ENCODE measurements at places on chromosomes 12 and 14. TPM values are rescaled to one million over a fixed set of nuclear protein-coding genes. Genes with fewer than 3 reads are reported as not detected.

DNA sequence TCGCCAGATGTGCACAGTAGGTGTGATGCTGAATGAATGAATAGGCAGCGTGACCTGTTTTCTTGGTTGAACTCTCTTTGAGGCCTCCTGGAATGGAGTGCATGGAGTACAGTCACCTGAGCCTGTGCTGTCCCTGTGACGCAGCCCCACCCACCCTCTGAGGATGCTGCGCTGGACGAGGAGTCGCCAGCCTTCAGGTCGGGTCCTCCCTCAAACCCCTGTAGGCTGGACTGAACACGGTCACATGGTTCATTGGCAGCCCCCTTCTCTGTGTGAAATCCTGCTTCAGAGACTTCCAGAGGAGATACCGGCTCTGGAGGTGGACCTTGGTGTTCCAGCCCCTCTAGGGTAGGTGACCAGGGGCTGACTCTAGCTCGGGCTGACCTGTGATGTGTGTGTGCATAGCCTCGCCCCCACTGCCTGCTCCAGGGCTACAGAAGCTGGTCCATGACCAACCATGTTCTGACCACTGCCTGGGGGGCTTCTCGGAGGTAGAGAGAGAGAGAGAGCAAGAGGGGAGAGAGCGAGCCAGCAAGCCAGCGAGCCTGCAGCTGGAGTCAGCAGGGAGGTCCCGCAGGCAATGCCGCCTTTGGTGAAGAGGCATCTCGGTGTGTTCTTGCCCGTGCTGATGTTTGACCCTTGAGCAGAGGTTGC lies 158.0 kb upstream of the RTL1 start:
- no peak for DNase-seq

Gene OTOGL
- 0.10 TPM for total RNA-seq

DNA sequence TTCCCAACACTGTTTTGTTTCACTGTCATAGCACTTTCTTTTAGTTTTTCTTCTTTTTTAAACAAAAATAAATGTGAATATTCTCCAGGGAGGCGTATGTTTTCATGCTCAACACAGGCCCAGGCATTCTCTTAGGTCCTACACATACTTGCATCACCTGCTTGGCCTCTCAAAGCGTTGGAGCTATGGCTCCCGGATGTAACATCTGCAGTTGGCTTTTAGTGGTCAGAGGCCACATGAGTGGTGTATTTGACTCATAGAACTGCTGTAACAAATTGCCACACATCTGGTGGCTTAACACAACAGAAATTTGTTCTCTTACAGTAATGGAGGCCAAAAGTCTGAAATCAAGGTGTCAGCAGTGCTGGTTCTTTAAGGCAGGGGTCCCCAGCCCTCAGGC lies 44.6 kb upstream of the VRK1 start:
- DNase-seq: no peak

DNA sequence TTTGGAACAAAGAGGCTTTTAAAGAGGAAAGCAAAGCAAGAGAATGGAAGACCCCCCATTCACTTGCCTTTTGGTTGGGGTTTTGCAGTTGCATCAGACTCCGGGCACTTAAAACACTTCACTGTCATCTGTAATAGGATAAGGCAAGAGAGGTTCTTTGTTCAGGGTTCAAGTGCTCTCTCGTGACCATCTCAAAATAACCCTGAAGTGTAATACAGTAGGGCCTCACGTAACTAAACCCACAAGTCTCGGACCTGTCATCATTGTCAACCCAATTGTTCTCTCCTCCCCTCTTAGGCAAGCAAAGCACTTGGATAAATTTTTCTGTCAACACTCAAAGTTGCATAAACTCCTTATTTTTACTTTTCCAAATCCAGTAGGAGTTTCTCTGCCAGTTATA lies 26.9 kb upstream of the MYBPC1 start:
- no peak for DNase-seq

Gene FITM1
- 137 TPM for total RNA-seq

DNA sequence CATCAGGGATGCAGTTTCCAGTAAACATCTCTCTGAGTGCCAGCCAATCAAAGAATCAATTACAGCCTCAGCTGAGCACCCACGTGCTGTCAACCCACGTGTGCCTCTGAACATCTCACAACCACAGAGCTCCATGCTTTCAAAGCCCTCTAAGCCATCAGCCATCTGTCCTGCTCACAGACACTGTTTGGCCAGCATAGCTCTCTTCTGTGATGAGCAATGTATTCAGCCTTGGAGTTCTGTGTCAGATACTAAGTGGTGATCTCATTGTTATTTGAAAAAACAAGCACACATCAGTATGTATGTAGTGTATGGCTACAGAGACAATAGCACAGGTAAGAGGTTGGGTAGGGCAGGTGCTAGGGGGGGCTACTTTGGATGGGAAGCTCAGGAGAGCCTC lies 94.3 kb downstream of the RGS6 start:
- no peak for DNase-seq

Gene FAR2
- total RNA-seq: 12.6 TPM

DNA sequence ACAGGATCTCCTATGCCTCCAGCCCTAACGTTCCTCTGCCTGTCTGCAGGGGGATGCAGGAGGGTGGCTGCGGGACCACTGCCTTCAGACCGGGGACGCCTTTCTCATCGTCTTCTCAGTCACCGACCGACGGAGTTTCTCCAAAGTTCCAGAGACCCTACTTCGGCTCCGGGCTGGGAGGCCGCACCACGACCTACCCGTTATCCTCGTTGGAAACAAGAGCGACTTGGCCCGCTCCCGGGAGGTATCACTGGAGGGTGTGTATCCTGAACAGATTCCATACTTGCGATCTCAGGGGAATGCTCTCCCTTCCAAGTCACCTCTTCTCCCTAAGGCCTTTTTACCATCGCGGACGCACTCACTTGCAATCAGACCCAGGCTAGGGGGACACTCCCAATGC lies 3.0 kb downstream of the REM2 start:
- no peak for DNase-seq

- peak; percentile 22 for DNase-seq
Observed at GRCh38 chr12:132236129-132236929, 92.1 kb downstream of the NOC4L start.

Gene SMARCC2
- 57.3 TPM for total RNA-seq

Gene PPP1R1A
- total RNA-seq: not detected

Gene HOXC9
- total RNA-seq: 5.6 TPM

Gene PLEKHG7
- not detected for total RNA-seq

Gene NEUROD4
- not detected for total RNA-seq

DNA sequence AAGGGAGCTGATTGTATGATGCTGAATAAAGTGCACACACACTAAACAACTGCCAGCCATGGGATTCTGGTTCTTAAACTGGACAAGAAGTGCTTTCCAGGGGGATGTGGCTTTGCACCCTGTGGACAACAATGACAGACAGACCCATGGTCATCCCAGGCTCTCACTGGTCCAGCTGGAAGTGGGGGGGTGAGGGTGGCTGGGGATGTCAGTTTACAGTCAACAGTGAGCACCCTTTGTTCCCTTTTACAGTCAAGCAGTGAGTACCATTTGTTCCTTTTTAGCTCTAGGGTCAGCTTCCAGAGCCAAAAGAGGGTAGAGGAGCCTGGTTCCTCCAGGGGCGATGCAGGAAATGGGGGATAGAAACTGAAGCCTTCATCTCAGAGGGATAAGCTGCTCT lies 100.7 kb downstream of the SMOC1 start:
- DNase-seq: no peak

GRCh38 chr12:46659824-46660223 lies 166.0 kb downstream of the SLC38A4 start:
- no peak for DNase-seq

Gene PRR4
- total RNA-seq: 3.3 TPM

- DNase-seq: no peak
Observed at GRCh38 chr12:19338405-19338804, 100.9 kb upstream of the AEBP2 start.

GRCh38 chr12:40464121-40464520 lies 228.1 kb upstream of the CNTN1 start:
- no peak for DNase-seq

Gene PTPN6
- total RNA-seq: 0.18 TPM

DNA sequence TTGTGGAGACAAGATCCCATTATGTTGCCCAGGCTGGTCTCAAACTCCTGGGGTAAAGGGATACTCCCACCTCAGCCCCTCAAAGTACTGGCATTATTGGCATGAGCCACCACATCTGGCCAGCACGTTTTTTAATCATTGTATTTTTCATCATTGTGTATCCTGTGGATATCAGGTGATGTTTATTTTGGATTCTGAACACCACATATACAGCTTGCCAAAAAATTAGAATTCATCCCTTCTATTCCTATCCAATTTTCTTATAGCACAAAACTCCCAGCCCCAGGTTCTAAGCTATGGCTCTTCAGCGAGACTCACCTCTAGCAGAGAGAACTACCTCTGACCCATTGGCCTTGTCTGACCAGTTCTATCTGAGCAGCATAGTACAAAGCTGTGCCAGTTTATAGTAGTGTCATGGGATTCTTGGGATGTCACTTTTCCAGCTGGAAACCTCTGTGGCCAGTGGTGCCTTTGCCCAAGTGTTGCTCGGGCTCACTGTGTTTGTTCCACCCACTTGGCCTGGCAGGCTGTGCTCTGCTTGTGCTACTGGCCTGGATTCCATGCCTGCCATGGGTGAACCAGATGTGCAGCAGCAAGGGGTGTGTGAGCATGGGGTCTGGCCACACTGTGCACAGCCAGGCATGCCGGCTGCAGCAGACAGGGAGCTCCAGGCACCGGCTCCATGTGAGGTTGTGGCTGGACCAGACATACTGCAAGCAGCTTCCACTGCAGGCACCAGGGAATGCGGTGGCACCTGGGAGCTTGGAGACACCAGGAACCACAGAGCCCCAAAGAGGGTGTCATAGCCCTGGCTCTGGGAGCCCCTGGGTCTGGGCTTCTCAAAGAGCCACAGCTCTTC lies 37.2 kb downstream of the TIMELESS start:
- no peak for DNase-seq

DNA sequence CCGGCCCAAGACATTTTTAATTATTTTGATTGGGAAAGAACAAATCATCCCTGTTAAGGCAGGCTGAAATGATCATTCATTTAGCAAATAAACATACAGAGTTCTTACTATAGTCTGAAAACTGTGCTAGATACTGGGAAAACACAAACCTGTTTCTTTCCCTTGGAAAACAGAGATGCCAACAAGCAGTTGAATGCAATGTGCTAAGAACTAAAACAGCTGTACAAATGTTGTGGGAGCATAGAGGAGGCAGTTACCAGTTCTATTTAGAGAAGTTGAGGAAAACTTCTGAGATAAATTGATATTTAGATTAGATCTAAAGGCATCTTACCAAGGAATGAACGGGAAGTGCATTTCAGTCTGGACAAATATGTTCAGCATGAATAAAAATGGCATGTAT lies 3.2 kb upstream of the NECAP1 start:
- no peak for DNase-seq

DNA sequence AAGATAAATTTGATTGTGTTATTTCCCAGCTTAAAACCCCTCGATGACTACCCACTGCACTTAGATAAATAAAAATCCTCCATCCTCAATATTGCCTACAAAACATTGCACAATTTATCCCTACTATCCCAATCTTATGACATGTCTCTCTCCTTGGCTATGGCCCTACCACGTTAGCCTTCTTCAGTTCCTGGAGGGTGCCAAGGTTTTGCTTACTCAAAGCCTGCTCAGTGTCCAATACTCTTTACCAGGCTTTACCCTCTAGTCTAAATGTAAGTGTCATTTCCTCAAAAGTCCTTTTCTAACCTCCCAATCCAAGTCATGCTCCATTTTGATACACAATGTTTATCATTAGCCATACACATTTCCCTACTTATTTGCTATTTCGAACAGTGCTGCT lies 35.0 kb upstream of the PPM1A start:
- DNase-seq: no peak

Gene CCDC197
- not detected for total RNA-seq

- DNase-seq: peak; percentile 50
Observed at GRCh38 chr12:72072592-72073212, 134.1 kb downstream of the TPH2 start.

DNA sequence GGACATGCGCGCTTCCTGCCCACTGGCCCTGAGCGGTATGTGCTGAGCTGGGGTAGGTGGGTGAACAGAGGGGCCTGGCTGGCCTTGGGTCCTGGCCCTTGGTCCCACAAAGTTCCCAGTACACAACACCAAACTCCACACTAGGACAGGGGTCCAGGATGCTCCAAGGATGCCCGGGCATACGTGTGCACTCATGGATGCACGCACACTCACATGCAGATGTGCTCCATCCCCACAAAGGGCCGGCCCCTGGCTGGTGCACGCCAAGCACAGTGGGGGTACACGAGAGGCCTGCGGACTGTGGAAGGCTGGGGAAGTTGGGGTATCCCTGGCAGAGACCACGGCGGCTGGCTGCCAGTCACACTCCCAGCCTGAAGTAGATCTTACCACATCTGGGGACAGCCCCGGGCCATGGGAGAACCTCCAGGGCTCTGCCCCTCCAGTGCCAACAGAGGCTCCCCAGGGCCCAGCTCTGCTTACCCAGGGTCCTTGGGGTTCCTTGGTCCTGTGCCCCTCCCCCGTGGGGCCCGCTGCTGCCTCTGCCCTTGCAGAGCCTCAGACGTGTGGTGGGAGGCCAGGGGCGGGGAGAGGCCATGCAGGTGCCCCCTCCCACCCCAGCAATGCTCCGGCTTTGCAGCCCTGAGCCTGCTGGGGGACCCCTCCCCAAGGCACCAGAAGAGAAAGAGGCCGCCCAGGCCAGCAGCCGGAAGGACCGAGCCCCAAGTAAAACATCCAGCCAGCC lies 24.0 kb upstream of the NUDT14 start:
- no peak for DNase-seq

DNA sequence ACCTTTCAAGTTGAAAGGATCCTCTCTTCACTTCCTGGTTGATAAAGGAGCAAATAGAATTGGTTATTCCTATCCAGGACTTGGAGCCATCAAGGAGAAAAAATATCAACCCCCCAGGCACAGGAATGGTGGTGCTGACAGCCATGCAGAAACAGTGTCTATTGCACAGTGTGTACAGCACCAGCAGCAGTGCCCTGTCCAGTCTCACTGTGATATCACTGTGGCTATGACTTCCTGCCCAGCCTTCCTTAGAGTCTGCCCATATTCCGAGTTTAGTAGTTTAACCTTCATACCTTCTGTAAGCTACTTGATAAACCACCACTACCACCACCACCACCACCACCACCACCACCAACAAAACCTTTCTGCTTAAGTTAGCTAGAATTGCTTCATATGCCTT lies 45.1 kb upstream of the FERMT2 start:
- no peak for DNase-seq

DNA sequence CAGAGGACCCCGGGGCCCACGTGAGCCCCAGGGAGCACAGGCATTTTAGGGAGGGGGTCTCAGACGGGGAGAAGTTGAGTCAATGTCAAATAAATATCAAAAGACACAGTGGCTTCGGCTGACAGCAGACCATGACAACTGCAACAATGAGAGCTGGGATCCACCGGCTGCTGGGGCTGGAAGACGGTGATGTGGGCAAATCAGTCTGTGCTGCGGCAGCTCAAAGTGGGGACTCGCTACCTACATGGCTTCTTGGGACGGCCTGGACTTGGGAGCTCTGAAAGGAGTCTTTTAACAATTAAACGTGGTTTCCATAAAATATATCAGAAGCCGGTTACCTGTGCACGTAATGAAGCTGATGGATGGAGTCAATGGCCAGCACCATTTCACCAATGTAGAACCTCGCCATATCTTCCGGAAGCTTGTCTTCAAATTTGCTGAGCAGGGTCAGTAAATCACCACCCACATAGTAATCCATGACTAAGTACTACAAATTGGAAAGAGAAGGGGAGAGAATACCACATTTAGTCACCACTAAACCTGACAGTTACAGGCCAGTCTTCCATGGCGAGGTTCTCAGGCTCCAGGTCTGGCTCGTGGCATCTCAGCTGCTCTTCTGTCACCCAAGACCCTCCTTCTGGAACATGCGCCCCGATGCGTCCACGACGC lies 58.0 kb downstream of the CDC42BPB start:
- no peak for DNase-seq

Gene FAM222A
- total RNA-seq: 18.9 TPM

GRCh38 chr12:1873531-1874510 lies 44.6 kb downstream of the CACNA2D4 start:
- DNase-seq: no peak

Measured in SJCRH30 (cell line).